GM12864 (cell line): ENCODE measurements at places on chromosomes 7 and 10.

GRCh38 chr7:50664461-50664922 lies 99.3 kb upstream of the DDC start:
- DNase-seq: no peak

DNA sequence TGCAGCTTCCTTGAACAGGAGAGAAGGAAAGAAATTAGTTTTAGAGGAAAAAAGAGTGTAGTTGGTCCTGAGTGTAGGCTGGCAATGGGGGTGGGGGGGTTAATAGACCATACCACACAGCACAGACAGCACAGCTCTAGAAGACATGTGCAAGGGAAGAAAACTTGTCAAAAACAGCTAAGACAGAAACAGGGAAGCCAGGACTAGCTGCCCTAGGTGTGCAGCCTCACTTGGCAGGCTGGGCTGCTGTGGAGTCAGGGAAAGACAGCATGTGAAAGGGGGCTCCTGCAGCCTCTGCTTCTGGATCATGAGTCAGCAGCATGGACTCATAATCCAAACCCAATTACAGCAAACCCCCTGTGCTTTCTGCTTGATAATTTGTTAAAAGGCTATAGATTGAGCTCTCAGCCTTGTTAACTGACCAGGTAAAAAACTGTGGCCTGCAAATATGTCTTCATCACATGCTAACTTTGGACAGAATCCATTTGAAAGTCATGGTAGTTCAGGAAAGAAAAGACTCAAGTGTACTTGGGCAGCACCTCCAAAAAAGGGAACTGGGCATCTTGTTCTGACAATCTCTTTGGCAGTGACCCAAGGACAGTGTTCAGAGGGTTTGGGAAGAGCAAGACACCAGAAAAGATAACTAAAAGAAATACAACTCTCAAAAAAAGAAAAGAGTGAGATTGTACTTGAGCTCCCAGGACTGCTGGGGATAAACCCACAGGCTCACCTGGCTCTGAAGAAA lies 142.2 kb upstream of the VWC2 start:
- DNase-seq: no peak

DNA sequence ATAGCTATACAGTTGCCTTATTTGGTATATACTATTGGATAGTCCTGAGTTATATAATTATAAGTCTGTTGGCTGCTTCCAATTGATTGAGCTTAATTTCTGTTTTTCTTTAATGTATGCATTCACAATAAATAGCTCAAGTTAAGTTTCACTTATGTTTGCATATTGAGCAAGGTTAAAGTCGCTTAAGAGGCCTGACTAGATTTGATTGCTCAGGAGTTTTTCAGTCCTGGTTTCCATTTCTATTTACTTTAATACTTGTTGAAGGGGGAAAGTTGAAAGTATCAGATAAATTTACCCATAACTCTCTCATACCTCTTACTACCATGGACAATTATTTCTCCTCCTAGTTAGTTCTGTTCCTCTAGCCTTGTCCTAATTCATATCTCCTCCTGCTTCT lies 294.7 kb downstream of the ARL4A start:
- DNase-seq: no peak

DNA sequence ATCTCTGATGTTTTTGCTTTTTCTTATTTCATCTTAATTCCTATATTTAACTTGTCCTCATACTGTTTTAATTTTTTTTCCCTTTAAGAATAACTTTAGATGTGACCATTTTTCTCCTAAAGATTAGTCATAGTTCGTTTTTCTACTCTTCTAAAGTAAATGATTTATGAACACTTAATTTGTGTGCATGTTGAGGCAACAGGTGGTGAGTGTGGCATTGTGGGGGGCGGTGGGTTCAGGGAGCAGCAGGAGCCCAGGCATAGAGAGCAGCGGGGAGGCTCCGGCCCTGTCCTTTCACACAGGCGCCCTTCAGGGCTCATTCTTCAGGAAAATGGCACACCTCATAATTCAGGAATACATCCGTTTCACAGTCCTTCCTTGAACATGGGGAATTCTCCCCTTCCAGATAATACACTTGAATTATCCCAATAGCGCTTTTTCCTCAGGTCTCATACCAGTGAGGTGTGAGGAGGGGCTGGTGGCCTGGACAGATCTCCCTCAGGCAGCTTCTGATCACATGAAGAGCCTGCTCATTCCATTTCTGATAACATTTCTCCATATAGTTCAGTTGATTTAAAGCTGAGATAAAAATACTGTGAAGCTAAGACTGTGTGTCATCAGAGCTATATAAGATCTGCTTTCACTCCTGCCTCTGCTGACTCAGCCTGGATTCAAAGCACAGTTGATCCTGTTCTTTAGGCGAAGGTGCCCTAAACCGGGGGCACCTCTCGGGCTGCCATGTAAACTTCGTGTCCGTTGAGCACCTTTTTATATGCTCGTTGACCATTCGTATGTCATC lies 40.2 kb downstream of the CUL1 start:
- no peak for DNase-seq

- no peak for DNase-seq
Measured at GRCh38 chr10:126204320-126204719, 184.0 kb downstream of the ADAM12 start.

DNA sequence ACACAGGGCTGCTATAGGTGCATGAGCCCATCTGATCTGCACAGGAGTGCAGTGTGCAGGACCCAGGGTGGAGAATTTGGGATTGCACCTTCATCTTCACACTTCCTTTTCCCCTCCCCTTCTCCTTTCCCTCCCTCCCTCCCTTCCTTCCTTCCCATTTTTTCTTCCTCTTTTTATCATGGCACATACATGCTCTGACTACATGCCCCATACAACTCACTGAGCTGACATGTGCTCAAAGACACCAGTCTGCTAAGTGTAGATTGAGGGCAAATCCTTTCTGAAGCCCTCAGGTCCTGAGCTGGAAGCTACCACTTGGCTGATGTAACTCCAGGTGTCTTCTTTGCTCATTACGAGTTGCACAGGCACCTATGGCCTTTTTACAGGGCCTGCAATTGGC lies 365.3 kb upstream of the ZNF32 start:
- DNase-seq: no peak

GRCh38 chr7:7129381-7129780 lies 53.0 kb upstream of the C1GALT1 start:
- no peak for DNase-seq

DNA sequence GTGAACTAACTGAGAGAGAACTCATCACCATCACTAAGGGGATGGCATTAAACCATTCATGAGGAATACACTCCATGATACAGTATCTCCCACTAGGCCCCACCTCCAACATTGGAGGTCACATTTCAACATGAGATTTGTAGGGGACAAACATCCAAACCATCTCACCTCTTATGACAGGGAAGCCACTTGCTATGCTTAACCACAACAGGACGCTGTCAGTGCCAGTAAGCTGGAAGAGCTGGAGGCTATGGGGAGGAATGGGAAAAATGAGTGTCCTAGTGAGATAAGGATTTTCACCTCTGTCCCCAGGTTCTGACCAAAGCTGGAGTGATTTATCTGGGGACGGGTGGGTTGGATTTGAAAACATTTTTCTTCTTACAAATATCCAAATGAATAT lies 17.6 kb downstream of the PLCE1 start:
- no peak for DNase-seq

DNA sequence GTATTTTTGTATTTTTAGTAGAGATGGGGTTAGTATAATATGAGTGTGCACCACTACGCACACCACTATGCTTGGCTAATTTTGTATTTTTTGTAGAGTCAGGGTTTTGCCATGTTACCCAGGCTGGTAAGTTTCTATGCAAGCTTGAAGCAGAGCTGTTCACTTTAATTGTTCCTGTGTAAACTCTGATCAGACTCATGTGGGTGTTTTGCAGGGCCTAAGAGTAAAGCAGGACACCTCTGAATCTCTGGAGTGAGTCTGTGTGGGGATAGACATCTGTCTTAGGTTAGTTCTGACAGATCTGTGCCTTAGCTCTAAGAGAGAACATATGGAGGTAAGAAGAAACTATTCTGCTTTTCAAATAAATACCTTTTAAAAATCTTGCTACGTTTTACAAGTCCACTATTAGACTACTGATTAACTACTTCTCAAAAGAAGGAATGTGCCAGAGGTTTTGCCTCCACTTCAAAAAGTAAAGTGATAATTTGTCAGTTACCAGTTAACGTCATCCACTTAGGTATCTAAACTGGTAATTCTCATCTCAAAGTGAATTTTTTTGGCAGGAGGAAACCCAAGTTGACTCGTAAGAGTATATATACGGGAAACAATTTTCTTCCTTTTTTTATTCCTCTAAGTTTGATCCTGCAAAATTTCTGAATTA lies 1.1 kb downstream of the COL17A1 start:
- no peak for DNase-seq

DNA sequence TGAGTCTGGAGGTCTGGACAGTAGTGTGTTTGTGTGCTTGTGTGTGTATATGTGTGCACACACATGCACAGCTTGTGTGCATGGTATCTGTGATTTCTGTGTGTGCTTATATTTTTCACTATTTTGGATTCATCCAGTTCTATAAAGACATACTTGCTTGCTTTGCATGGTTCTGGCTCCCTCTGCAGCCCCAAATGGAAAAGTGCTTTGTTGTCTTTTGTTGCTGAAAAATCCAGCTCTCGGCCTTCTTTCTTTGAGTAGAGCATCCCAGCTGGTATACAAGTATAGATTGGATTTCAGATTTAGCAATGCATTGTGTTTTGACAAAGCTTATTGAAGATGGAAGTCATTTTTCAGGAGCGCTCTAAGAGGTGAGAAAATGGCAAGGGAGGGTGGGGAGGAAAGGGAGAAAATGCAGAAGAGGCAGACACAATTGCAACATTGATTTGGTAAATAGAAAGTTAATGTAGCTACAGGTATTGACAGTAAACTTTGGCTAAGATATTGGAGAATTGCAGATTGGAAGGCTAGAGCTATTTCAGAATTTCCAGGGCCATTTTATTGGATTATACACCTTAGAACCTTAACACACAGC lies 333.9 kb downstream of the AUTS2 start:
- no peak for DNase-seq

GRCh38 chr10:109880886-109881768 lies 42.2 kb downstream of the XPNPEP1 start:
- DNase-seq: no peak

DNA sequence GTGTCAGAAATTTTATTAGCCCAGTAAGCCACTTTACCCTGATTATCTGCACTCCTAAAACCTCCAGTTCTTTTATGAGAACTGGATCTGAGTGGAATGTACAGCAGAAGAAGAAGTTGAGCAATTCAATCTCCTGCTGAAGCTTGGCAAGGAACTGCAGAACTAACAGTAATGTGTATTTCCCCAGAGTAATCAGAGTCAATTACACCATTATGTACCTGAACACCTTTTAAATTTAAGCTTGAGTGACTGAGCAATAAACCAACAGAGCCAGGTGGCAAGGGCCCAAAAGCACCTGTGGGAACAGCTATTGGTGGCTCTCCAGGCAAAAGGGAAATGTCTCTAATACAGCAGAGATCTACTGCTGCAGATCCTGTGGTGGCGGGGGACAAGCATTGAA lies 40.1 kb upstream of the AKR1C2 start:
- DNase-seq: no peak

- DNase-seq: no peak
Measured at GRCh38 chr10:73968098-73968521, 29.8 kb upstream of the VCL start.

DNA sequence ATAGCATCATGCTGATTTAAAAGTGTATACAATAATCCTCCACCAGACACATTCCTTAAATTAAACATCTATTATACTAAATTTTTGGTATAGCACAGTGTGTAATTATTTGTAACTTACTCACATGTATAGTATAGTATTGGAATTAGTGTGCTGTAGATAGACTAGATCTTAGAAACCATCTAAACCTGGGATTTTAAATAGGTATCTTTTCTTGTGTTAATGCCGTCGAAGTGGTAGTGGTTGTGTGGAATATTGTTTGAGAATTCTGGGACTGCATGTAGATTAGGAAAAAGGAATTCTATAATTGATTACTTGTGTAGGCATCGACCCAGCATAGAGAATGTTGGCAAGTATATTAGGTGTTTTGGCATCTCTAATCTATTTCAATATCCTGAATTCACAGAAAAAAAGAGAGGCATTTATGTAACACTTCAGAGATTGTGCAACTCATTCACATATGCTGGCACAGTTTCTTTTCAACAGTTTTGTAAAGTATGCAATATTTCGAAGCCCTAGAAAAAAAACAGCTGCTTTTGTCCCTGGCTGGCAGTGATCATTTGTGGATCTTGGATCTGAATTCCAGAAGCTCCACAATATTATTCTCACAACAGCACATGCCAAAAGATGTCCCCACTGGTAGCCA lies 145.5 kb upstream of the AGR3 start:
- no peak for DNase-seq

DNA sequence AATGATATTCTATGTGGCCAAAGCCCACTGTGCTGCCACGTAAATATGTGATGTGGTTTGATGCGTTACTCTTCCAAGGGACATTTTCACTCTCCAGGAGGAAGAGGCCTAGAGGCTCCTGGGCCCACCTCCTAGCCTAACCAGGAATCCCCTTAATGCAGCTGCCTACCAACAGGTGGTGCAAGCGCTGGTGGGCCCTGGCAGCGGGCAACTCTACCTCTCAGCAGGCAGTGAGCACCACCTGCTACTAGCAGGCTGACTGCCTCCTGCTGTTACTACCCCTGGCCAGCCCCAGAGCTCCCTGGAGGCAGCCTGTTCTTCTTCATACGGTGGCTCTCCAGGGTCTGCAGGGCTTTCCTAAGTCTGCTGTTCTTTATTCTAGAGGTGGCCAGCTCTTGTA lies 62.8 kb downstream of the CDH23 start:
- DNase-seq: no peak

GRCh38 chr10:50439806-50440205 lies 183.9 kb downstream of the SGMS1 start:
- DNase-seq: no peak

GRCh38 chr7:105130580-105130979 lies 116.6 kb downstream of the KMT2E start:
- DNase-seq: no peak

DNA sequence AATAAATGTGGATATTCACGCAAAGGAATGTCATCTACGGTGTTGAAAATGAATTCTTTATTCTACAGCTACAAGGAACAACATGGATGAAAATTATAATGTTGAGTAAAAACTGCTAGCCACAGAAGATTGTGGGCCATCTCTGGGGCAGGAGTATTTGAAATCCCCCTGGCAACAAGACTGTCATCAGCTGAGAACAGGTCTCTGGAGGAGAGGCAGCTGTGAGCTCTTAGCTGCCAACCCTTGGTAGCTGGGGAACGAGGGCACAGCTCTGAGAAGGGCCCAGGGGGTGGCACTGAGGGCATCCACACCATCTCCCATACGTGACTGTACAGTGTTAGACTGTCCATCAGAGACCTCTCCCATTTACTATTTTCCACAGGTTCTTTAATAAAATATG lies 340.1 kb upstream of the MGMT start:
- DNase-seq: no peak
